GM13977 (cell line): ENCODE measurements at places on chromosomes 6 and 20.

DNA sequence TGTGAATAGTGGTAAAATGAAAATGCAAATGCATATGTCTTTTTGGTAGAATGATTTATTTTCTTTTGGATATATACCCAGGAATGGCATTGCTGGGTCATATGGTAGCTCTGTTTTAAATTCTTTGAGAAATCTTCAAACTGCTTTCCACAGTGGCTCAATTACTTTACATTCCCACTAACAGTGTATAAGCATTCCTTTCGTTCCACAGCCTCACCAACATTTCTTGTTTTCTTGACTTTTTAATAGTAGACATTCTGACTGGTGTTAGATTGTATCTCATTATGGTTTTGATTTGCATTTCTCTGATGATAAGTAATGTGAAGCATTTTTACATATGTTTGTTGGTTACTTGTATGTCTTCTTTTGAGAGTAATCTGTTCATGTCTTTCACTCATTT lies 144.0 kb downstream of the SIM1 start:
- no peak for DNase-seq

GRCh38 chr6:137247724-137248123 lies 28.5 kb upstream of the IFNGR1 start:
- DNase-seq = no peak

GRCh38 chr20:19757487-19758132 lies 448 bp upstream of the RIN2 start:
- peak; percentile 59 for DNase-seq

- DNase-seq = no peak
Observed at GRCh38 chr6:95581073-95581472, 3.7 kb downstream of the MANEA start.

- no peak for DNase-seq
Observed at GRCh38 chr6:130933712-130934200, 106.5 kb downstream of the SMLR1 start.

GRCh38 chr6:45830441-45831139 lies 185.1 kb downstream of the CLIC5 start:
- DNase-seq = peak; percentile 72

DNA sequence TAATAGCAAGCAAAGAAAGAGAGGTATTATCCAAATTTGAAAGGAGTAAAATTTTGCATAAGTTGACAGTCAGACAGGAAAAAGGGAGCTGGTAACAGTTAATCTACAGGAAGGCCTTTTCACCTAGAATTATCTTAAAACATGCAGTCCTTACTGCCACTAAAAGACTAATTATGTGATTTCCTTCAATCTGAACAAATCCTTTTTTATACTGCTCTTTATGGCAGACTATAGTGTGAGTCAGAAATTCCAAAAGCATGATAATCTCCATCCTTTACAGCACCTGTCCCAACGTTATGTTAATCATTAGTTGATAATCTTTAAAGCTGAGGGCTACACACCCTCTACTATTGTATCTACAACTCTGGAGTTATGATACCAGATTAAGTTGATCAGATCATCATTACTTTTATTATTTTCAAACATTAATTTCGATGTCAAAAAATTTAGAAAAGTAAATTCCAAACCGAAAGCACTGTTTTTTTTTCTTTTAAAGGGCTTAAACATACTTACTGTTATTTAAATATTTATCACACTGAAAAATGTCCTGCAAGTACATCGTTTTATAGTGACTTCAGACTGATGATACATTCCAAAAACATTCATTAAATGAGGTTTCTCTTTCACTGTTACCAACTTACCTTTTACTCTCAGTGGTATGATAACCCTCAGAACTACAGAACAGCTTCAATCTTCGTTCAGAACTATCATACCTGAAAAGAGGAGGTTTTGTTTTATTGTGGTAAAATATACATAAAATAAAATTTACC lies 33.2 kb upstream of the AKAP7 start:
- no peak for DNase-seq

- DNase-seq = no peak
Observed at GRCh38 chr20:14775778-14776177, 438.4 kb upstream of the FLRT3 start.

- DNase-seq = no peak
Observed at GRCh38 chr20:17648315-17648646, 33.8 kb downstream of the RRBP1 start.

GRCh38 chr6:38027685-38028373 lies 208.3 kb downstream of the ZFAND3 start:
- no peak for DNase-seq

GRCh38 chr20:49706630-49707091 lies 7.0 kb downstream of the B4GALT5 start:
- no peak for DNase-seq

GRCh38 chr6:146594495-146594894 lies 4.3 kb upstream of the ADGB start:
- DNase-seq = no peak

DNA sequence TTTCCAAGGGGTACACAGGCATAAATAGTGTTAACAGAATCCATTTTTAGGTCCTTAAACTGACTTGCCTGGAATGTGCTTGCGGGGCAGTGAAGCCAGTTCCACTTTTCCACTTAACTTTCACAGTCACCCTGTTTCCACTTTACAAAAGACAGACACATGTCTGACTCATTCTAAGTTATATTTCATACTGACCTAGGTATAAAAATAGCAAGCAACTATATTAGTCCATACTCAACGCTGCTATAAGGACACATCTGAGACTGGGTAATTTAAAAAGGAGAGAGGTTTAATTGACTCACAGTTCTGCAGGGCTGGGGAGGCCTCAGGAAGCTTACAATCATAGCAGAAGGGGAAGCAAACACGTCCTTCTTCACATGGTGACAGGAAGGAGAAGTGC lies 88.2 kb downstream of the MTFR2 start:
- DNase-seq = no peak

- no peak for DNase-seq
Observed at GRCh38 chr6:137282254-137282653, 63.1 kb upstream of the IFNGR1 start.

GRCh38 chr6:138264372-138264880 lies 46.1 kb upstream of the PBOV1 start:
- DNase-seq = no peak

DNA sequence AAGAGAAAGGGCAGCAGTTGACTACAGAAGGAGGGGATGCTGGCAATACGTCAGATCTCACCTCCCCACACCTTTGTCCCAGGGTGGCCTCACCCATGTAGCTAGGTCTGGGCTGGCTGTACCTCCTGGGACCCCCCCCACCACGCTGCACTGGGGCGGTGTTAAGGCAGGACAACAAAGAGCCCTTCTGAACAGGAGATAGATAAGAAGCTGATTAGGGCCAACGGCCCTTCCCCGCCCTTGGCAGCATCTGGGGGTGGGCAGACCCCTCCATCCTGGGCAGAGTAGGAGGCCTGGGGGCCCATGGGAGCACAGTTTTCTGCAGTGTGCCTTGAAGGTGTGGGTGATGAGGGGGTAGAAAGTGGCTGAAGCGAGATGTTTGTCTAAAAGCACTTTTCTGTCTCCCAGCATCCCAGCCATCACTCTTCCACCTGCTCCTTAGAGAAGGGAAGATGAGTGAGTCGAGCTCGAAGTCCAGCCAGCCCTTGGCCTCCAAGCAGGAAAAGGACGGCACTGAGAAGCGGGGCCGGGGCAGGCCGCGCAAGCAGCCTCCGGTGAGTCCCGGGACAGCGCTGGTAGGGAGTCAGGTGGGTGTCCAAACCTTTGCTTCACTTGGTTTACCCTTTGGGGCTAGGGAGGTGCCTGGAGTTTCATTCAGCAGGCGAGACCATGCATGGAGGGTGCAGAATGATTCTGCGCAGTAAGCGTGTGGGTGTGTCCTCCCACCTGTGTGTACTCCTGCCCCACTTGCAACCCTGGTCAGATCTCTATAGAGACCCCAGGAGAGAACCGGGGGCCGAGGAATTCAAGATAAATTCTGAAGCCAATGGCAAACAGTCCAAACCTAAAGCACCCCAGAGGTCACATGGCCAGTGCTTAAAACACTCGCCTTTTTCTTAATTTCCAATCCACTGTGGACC lies 3.9 kb downstream of the HMGA1 start:
- DNase-seq = no peak

- DNase-seq = no peak
Observed at GRCh38 chr6:41377071-41377470, 41.7 kb downstream of the NCR2 start.

GRCh38 chr20:23296841-23297701 lies 53.5 kb upstream of the NXT1 start:
- no peak for DNase-seq

- no peak for DNase-seq
Observed at GRCh38 chr20:5031206-5031557, 29.9 kb upstream of the SLC23A2 start.

DNA sequence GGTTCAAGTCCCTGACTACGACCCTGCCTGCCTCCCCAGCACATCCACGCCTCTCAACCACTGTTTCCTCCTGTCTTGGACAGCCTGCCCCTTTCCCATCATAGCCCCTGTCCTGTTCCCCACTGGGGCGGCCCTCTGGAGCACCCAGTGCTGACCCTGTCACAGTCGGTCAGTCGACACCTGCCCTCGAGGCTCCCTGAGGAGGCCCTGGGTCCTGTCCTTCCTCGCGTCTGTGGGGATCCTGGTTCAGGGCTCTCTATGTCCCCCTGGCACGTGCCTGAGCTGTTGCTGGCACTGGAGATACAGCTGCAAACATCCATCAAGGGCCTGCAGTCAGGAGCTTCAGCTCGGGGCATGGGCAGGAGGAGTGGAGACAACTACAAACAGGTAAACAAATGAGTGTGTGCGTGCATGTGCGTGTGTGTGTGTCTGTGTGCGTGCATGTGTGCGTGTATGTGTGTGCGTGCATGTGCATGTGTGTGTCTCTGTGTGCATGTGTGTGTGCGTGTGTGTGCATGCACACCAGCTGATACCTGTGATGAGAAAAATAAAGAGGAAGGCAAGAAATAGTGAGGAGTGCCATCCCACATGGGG lies 132.8 kb downstream of the PHACTR3 start:
- no peak for DNase-seq

GRCh38 chr6:53070806-53071205 lies 5.6 kb downstream of the FBXO9 start:
- peak; percentile 76 for DNase-seq

- peak; percentile 18 for DNase-seq
Observed at GRCh38 chr6:118283766-118284165, 264.3 kb upstream of the PLN start.

DNA sequence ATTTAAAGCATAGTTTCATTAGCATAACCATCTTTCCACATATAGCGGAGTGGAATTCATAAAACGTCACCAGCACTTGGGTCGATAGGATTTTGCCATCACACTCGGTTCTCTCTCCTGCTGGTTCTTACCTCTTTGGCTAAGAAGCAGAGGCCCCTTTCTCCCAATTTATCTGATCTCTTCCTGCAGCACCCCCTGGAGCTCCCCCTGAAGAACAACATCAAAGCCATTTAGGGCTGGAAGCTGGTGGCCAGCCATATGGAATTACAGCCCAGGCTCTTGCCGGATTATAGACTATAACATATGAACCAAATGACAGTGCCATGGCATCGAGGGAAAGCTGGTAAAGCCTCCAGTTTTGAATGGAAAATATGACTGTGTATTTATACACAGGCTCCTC lies 6.4 kb upstream of the KIF6 start:
- no peak for DNase-seq

DNA sequence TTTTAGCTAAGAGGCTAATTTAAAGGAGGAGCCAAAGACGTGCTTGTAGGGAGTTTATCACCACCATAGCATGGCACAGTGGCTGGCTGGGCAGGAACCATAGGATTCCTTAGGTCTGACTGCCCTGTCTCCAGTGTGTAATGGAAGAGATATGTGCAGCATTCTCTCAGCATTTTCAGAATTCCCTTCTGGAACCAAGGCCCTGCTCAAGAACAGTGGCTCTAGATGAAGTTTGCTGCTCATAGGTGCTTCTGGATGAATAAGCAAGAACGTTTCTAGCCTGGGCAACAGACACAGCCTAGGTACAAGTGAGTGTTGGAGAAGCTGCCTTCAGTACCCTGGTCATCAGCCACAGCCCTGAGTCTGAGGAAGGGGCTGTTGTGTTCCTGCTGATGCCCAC lies 69.1 kb downstream of the LCA5 start:
- DNase-seq = no peak

DNA sequence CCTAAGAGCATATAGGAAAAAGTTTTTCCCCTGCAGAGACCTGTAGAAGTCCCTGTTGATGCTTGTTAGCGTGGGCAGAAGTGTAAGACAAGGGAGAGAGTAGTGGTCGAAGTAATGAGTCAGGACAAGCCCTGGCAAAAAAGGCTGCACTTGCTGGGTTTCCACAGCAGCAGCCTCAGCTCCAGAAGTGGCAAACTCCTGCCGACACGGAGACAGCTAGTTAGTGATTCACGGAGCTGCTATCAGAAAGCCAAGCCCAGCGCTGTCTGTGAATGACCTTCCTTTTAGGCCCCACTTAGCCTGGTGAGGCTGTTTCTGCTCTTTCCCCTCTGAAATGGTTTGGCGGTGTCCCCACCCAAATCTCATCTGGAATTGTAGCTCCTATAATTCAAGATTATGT lies 109.1 kb downstream of the FAM50B start:
- DNase-seq = no peak

DNA sequence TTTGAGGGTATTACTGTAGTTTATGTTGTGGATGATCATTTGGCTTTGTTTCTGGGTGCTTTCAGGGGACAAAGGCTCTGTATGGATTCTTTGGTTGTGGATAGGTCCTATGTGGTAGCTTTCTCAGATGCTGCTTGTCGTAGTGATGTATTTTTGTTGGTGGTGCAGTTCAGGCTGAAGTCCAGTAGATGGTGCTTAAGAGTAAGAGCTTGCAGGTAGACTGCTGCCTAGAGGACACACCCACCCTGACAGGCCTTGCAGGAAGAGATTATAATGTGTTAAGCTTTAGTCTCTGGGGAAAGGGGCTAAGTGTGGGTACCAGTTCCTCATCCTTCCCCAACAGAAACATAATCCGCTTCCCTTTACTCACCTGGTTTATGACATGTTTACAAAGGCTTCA lies 62.6 kb upstream of the ADGRB3 start:
- DNase-seq = peak; percentile 41

GRCh38 chr6:32087574-32088486 lies 21.3 kb downstream of the TNXB start:
- peak; percentile 85 for DNase-seq

GRCh38 chr6:118354641-118355040 lies 193.5 kb upstream of the PLN start:
- peak; percentile 46 for DNase-seq

- DNase-seq = no peak
Observed at GRCh38 chr20:60667641-60668040, 584.4 kb upstream of the CDH4 start.

- DNase-seq = peak; percentile 65
Observed at GRCh38 chr6:41470029-41470330, 76.2 kb upstream of the FOXP4 start.
